ENCODE measurements at places on chromosomes 16 and 17.

GRCh38 chr17:1629504-1630310 lies 1.1 kb upstream of the SLC43A2 start:
- DNase-seq = peak; percentile 77

- no peak for DNase-seq
Measured at GRCh38 chr16:79151-80054, 1.4 kb downstream of the MPG start.

GRCh38 chr17:59219992-59220327 lies 351 bp upstream of the GDPD1 start:
- DNase-seq = no peak

DNA sequence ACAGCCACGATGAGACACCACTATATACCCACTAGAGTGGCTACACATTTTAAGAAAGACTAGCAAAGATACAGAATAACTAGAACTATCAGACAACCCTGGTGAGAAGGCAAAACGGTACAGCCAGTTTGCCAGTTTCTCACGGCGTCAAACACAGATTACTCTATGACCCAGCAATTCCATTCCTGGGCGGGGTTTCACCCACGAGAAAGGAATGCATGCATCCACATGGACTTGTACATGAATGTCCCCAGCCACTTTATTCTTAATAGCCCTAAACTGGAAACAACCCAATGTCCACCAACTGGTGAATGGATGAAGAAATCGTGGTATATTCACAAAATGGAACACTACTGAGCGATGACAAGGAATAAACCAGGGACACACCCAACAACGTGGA lies 74.5 kb downstream of the MYH10 start:
- DNase-seq = peak; percentile 77

DNA sequence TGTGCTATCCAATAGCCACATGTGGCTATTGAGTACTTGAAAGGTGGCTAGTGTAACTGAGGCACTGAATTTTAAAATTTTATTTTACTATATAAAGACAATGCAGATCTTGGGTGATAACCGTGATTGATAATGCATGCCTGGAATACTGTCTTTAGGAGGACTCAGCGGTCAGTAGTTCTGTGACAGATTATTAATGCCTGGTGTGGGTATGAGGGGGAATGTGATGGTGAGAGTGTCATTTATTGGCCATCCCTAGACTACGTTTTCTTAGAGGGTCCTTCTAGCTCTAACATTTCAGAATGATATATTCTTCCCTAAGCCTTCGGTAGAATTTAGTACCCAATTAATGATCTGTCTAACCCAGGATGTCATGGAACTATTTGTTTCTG lies 157.6 kb downstream of the CPPED1 start:
- DNase-seq = no peak

DNA sequence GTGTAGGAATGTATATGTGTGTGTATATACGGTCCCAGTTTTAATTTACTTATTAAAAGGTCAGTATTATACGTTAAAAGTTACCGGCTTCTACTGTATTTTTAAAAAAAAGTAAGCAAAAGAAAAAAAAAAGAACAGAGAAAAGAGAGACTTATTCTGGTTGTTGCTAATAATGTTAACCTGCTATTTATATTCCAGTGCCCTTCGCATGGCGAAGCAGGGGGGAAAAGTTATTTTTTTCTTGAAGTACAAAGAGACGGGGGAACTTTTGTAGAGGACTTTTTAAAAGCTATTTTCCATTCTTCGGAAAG lies 1.6 kb downstream of the NOG start:
- DNase-seq = no peak

DNA sequence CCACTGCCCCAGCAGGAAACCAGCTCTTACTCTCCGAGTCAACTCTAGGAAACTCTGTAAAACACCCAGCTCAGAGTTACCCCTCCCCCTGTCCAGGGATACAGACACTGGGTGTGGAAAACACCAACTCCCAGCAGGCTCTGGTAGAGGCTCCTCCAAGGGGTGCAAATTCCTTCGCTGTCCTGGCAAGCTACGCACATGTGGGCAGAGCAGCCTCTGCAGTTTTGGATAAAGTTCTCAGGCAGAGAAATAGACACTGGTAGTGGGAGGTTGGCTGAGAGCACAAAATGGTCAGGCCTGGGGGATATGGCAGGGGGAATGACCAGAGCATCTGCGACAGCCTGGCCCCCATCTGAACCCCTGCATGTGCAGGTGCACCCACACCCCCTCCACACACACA lies 146.9 kb upstream of the SDK2 start:
- DNase-seq = no peak

- DNase-seq = no peak
Measured at GRCh38 chr17:32348483-32348800, 1.5 kb upstream of the ZNF207 start.

- DNase-seq = no peak
Measured at GRCh38 chr16:4604401-4604800, 10.3 kb downstream of the UBALD1 start.

GRCh38 chr16:1119766-1120576 lies 23.9 kb upstream of the C1QTNF8 start:
- no peak for DNase-seq

GRCh38 chr17:8012996-8013640 lies 10.7 kb downstream of the GUCY2D start:
- DNase-seq = no peak

DNA sequence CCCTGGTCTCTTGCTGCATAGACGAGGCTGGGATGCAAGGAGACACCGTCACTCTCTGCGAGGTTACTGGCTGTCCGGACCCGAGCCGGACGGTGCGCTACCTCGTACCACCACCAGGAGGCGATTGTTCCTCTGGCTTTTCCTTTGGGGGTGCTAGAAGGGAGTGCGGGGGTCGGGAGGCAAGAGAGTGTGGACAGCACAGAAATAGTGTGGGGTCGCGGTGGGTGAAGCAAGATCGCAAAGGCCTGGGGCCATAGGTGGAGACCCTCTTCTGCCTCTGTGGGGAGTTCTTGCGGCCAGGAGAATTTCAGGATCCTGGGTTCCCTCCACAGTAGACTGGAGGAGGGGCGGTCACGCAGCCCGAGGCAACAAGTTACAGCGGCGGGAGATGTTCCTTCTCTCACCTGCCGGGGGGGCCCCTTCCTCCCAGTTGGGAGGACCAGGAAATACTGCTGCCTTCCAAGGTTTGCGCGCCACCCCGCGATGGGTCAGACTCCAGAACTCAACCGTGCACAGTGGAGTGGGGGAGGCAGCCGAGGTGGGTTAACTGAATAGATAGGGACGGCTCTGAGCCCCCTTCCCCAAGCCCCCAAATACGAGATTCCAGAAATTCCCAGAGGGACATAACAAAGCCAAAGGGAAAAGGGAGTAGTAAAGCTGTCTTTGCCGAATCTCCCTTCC lies 6.9 kb downstream of the PHOSPHO1 start:
- DNase-seq = peak; percentile 18

- peak; percentile 92 for DNase-seq
Measured at GRCh38 chr17:44587339-44587738, 30.1 kb downstream of the FZD2 start.

- no peak for DNase-seq
Measured at GRCh38 chr17:34424814-34425491, 61.9 kb upstream of the CCL1 start.

GRCh38 chr17:76843703-76844484 lies 24.3 kb upstream of the MGAT5B start:
- DNase-seq = no peak

- no peak for DNase-seq
Measured at GRCh38 chr17:50280068-50280467, 5.8 kb downstream of the TMEM92 start.

GRCh38 chr17:74194682-74195081 lies 8.8 kb upstream of the RPL38 start:
- DNase-seq = no peak

- DNase-seq = no peak
Measured at GRCh38 chr16:87829988-87830672, 39.2 kb downstream of the SLC7A5 start.

GRCh38 chr17:55883149-55883548 lies 132.3 kb downstream of the PCTP start:
- DNase-seq = no peak

DNA sequence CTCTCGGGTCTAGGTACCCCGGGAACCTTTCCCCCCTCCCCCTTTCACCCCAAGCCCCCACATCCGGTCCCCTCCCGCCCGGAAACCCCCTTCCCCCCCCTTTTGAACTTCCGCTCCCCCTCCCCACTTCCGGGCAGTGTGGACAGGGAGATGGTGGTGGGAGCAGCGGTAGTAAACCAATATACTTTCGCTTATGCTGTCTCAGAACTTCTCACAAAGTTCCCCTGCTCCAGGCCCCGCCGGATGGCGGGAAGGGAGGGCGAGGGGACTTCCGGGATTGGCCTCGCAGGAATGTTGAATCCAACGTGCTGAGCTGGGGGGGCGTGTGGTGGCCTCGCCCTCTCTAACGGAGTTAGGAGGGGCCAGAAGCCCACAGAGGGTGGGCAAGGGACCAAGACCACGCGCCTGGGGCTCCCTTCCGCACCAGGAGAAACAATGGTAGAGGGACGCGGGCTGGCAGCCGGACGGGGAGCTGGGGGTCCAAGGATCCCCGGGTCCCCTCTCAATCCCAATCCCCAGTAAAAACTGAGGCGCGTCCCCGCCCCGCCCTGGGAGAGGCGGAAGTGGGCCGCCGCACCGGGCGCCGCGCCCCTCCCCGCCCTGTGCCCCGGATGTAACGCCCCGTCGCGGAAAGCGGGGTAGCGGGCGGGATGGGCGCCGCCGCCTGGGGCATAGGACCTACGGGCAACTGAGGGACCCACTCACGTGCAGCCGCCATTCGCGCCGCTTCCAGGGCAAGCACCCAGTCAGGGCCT lies 742 bp downstream of the PFN1 start:
- no peak for DNase-seq

DNA sequence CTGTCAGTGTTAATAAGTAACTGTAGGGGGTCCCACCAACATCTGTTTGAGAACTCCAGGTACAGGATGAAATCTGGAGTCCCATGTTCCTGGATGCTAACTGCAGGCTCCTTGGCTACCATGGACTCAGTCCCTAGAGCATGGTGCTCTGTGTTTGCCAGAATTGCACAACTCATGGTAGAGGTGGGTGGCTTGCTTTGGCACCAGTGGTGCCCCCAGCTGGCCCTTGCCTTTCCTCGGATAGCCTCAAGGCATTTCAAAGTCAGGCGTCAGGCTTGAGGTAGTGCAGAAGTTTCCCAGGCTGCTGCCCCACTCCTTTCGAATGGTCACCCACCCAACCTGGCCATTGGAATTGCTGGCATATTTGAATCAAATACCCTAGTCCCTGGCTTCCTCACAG lies 179.9 kb downstream of the RBFOX1 start:
- DNase-seq = no peak

DNA sequence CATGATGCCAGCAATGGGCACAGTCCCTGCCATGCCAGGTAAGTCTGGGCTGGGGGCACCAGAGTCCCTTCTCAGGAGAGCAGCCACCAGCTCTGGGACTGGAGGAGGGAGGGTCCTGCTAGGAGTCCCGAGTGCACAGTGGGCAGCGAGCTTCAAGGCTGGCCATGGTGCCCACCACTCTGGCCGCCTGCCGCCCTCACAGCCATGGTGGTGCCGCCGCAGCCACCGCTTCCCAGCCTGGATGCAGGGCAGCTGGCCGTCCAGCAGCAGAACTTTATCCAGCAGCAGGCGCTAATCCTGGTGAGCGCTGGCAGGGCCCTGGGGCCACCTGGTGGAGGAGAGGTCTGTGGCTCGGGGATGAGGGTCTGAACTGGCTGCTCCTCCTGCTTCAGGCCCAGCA lies 17.9 kb upstream of the SMIM5 start:
- no peak for DNase-seq

- DNase-seq = peak; percentile 39
Measured at GRCh38 chr17:7383742-7384488, 3.0 kb downstream of the TNK1 start.

- no peak for DNase-seq
Measured at GRCh38 chr17:539766-540165, 174.9 kb downstream of the VPS53 start.

- DNase-seq = peak; percentile 17
Measured at GRCh38 chr16:6125483-6126259, 1028.1 kb upstream of the EEF2KMT start.

DNA sequence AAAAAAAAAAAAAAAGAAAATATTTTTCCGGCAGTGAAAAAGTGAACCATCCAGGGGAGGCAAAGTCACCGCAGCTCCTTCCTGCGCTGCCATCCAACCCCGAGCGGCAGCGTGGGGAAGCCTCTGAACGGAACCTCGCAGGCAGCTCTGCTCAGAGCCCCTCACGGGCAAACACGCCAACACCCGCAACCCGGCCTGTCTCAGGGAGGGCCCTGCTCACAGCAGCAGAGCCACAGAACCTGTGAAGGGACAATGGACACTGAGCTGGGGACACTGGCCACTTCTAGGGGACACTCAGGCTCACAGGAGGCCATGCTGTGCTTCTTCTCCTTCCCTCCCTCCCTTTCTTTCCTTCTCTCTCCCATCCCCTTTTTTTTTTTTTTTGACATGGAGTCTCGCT lies 21.4 kb upstream of the APRT start:
- DNase-seq = no peak

DNA sequence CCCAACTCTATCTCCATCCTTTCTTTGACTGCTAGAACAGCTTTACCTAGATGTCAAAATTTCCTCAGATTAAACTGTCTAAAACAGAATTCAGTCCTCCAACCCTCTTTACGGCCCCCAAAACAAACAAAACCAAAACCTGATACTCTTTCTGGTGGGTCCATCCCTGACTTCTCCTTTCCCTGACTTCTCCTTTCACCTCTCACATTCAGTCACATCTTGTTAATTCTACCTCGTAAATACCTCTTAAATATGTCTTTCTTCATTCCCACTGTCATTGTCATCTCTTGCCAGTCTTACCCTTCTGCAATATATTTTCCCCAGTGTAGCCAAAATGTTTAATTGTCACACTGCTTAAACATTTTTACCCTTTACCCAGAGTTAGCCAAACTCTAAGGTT lies 4.6 kb downstream of the PPM1E start:
- no peak for DNase-seq

- DNase-seq = no peak
Measured at GRCh38 chr16:85202631-85203461, 90.6 kb upstream of the CIBAR2 start.

GRCh38 chr16:89320782-89321501 lies 103.4 kb downstream of the ZNF778 start:
- DNase-seq = peak; percentile 52

GRCh38 chr17:77882481-77883212 lies 75.9 kb upstream of the TNRC6C start:
- DNase-seq = peak; percentile 10

- peak; percentile 73 for DNase-seq
Measured at GRCh38 chr16:49856672-49857330, 889 bp upstream of the ZNF423 start.

GRCh38 chr17:31136319-31136718 lies 41.5 kb downstream of the NF1 start:
- DNase-seq = no peak

Data from epithelial cell of esophagus (primary cell).